IPS DF 6.9 (cell line): ENCODE measurements at places on chromosomes 7 and 10.

- DNase-seq = no peak
These were observed 521.5 kb downstream of the KIF20B start for GRCh38 chr10:90222939-90223338.

DNA sequence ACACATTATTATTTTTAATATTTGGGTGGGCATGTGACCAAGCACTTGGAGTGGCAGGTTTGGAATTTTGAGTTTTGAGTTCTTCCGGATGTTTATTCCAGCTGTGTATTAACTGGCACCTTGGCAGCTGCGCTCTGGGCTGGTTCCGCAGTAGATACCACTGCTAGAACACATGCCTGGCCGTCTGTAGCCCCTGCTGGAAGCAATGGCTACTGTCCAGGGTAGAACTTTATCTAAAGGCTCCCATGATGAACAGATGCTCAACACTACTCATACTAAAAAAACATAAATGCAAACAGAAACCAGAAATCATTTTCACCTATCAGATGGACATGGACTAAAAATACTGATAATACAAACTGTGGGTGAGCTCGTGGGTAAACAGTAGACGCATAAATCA lies 19.4 kb upstream of the SH3PXD2A start:
- no peak for DNase-seq

GRCh38 chr10:11082526-11082925 lies 64.9 kb downstream of the CELF2 start:
- DNase-seq = no peak

GRCh38 chr10:120543291-120543690 lies 86.3 kb downstream of the PLPP4 start:
- no peak for DNase-seq

- no peak for DNase-seq
These were observed 91.8 kb downstream of the SH3PXD2A start for GRCh38 chr10:103763374-103764202.

GRCh38 chr7:75688200-75689136 lies 50.3 kb downstream of the HIP1 start:
- no peak for DNase-seq

GRCh38 chr7:101094376-101094775 lies 9.1 kb downstream of the TRIM56 start:
- no peak for DNase-seq
